Endothelial cell of umbilical vein (primary cell): ENCODE measurements at places on chromosomes 4 and X. TPM values are rescaled to one million over a fixed set of nuclear protein-coding genes. Genes with fewer than 3 reads are reported as not detected.

Gene ETDB
- total RNA-seq: not detected in 2 replicates

Gene ARHGAP24
- total RNA-seq: 79.4 and 87.5 TPM in 2 replicates

Gene ZNF141
- total RNA-seq: 9.8 and 11.4 TPM in 2 replicates

Gene TMPRSS11D
- total RNA-seq: not detected in 2 replicates
